ENCODE measurements at places on chromosomes 3 and 15.

- H3K4me1 ChIP-seq = peaks cover 9% of the 10 kb centered on the region
- DNase-seq = no peak
- H3K27me3 ChIP-seq = no peaks in the 10 kb centered on the region
- H3K36me3 ChIP-seq = peaks cover 72% of the 10 kb centered on the region
These were observed 64.7 kb downstream of the RGMA start for GRCh38 chr15:93024293-93024692.

DNA sequence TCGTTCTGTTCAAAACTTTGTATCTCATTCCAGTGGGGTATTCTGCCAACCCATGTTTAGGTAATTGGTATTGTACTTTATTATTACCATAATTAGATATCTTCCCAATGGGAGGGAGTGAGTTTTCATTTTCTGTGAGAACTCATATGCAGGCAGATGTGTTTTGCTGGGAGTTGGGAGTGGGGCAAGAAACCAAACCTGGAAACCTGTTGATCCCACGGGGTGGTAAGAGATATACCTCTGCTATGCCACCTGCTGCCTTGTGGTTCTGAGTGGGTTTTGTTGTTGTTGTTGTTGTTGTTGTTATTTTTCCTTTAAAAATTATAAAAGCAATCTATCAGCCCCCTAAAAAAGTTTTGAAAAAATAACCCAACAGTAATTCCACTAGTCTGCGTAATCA is 32.1 kb downstream of the ZNF592 start:
- H3K4me1 ChIP-seq = peaks cover 28% of the 10 kb centered on the region
- no peaks in the 10 kb centered on the region for H3K27me3 ChIP-seq
- H3K36me3 ChIP-seq = peaks cover 31% of the 10 kb centered on the region
- no peak for DNase-seq
- H3K27ac ChIP-seq = no peak overlapping the region
- H3K4me3 ChIP-seq = no peak overlapping the region

GRCh38 chr3:39644176-39644575 is 165.2 kb upstream of the MYRIP start:
- no peak overlapping the region for H3K27ac ChIP-seq
- no peaks in the 10 kb centered on the region for H3K27me3 ChIP-seq
- H3K4me1 ChIP-seq = peaks cover 13% of the 10 kb centered on the region
- H3K4me3 ChIP-seq = no peak overlapping the region

GRCh38 chr15:42151736-42152135 is 4.7 kb downstream of the PLA2G4F start:
- no peak overlapping the region for H3K4me3 ChIP-seq
- no peak overlapping the region for H3K27ac ChIP-seq
- H3K36me3 ChIP-seq = no peaks in the 10 kb centered on the region
- DNase-seq = no peak
- H3K27me3 ChIP-seq = no peaks in the 10 kb centered on the region

GRCh38 chr3:37741644-37742043 is 120.0 kb upstream of the CTDSPL start:
- H3K4me1 ChIP-seq = 0 out of 2 replicates have a peak, but pooled peaks cover 5% of the 10 kb centered on the region
- no peaks in the 10 kb centered on the region for H3K27me3 ChIP-seq
- no peak overlapping the region for H3K27ac ChIP-seq
- no peak for DNase-seq

DNA sequence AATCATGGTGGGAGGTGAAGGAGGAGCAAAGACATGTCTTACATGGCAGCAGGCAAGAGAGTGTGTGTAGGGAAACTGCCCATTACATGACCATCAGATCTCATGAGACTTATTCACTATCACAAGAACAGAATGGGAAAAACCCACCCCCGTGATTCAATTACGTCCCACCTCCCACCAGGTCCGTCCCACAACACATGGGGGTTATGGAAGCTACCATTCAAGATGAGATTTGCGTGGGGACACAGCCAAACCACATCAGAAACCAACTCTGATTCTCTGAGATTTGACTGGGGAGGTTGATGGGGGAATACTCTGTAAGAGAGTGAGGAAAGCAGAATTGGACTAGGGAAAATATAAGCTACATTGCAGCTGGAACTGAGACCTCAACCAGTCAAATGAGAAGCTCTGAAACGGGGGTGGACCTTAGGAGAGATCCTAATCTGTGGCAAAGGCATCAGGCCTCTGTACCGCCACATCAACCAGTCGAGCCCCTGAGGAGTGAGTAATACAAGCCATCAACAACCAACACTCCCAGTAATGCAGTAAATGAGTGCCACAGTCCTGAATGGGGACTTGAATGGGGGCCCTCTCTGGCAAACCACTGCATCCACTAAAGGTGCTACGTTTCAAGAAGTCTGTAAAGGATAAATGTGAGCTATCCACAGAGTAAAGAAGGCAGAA is 207.9 kb upstream of the GADL1 start:
- H3K27ac ChIP-seq = no peak overlapping the region
- DNase-seq = no peak
- peaks cover 37% of the 10 kb centered on the region for H3K4me1 ChIP-seq
- peaks cover 6% of the 10 kb centered on the region for H3K36me3 ChIP-seq

DNA sequence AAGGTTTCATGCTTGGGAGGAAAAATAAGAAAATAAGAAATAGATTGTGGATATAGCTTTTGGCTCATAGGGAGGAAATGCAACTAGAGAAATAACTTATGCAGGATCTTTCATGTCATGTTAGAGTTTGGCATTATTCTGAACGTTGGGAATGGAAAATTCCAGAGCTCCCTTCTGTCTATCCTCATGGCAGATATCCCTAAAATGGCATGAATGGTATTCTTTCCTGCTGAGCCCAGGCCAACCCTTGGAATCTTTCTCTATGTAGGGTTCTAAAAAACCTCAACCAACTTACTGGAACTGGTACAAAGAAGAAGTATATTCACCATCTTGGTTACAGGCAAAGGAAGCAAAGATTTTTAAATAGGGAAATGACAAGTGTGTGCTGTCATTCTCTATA is 212.5 kb downstream of the CHST2 start:
- H3K27ac ChIP-seq = no peak overlapping the region
- H3K4me3 ChIP-seq = no peak overlapping the region
- no peaks in the 10 kb centered on the region for H3K27me3 ChIP-seq
- DNase-seq = no peak

All from WTC11 (cell line).